ENCODE measurements at places on chromosomes 16 and 17. TPM values are rescaled to one million over a fixed set of nuclear protein-coding genes. Genes with fewer than 3 reads are reported as not detected.

DNA sequence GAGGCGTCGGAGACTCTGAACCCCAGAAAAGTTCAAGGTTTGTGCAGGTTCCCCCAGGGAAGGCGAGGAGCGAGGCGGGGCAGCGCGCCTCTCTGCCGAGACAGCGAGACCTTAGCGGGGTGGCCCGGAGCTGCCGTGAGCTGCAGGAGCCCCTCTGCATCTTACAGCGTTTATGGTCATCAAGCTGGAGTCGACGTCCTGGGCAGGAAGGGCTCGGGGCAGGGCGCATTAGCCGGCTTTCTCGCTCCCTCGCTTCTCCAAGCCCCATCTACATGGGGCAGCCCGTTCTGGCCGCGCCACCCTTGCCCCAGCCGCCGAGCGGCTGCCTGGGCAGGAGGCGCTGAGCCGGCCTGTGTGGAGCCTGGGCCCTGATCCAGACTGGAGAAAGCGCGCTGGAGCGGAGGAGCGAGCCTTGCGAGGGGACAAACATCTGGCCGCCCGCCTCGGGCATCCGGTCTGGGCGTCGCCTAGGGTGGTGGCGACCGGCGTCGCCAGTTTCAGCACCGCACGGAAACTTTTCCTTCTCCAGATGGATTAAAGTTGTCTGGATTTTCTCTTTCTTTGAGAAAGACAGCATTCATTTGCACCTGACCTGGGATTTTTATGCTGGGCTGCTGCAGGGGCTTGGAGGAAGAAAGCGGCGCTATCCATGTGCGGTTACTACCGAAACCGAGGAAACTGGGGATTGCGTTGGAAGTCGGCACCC is 750 bp downstream of the TMEM132E start:
- DNase-seq: no peak

- no peak for DNase-seq
Measured at GRCh38 chr16:64712026-64712425, 409.8 kb downstream of the CDH11 start.

DNA sequence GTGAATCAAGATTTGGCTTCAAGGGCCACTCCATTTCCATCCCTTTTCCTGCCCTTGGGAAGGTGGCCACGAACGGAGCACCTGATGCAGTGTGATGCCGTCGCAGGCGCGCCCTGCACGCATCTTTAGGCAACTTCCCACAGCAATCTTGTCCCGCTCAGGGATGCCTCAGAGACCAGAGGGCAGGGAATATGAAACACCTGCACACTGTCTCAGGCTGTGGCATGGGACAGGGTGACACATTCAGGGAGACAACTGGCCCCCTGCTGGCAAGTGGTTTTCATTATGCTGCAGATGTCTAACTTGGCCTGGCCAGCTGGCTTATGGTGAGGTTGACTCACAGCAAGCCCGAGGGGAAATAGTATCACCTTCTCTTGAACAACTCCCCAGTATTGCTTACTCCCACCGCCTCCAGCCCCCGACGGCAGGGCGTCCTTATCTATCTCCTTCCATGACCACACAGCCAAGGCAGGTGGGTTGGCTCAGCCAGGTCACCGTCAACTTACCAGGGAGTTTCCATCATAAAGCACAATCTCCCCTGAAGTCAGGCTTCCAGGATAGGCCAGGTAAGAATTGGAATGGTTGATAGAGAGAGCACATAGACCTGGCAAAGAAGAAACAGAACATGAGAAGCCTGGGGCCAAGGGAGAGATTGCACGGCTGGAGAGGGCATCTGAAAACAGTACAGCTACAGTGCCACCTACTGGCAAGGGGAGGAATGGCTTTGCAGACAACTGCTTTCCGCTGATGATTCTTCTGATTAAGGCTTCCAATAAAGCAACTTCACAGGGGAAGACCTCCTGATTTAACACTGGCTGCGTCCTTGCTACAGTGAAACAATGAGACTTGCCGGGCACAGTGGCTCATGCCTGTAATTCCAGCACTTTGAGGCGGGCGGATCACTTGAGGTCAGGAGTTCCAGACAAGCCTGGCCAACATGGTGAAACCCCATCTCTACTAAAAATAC is 21.1 kb downstream of the WIPI1 start:
- peak; percentile 83 for DNase-seq

ETV4 gene
- total RNA-seq: not detected

DNA sequence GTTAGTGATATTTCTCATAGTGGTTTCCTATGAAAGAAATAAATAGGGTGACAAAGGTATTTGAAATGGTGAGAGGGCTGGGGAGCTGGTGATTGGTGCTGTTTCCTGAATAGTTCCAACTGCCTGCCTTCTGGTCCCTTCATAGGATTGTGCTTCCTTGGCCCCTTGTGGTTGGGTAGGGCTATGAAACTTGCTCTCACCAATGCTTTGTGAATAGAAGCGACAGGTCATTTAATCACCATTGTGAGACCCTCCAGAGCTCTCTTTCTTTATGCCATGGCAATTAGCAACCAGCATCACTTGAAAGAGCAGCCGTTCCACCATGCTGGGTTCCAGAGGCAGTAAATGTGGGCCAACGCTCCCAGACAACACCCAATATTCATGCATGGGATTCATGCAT is 23.7 kb upstream of the WWOX start:
- DNase-seq: no peak

DNA sequence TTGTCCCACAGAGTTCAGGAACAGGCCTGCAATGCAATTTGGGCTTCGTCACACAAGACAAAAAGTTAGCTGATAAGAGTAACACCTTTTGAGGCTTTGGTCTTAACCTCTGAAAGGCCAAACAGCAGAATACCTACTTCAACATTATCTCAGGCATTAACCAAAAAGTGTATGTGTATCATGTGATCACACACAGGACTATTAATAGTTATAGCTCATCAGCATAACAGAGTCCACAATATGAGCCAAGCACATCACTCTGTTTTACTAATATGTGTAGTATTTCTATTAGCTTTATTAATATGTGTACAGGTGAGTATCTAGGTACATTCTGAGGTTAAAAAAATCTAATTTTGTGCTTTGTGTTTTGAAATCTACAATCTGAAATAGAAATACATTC is 30.8 kb downstream of the MYO1D start:
- DNase-seq: no peak

DNA sequence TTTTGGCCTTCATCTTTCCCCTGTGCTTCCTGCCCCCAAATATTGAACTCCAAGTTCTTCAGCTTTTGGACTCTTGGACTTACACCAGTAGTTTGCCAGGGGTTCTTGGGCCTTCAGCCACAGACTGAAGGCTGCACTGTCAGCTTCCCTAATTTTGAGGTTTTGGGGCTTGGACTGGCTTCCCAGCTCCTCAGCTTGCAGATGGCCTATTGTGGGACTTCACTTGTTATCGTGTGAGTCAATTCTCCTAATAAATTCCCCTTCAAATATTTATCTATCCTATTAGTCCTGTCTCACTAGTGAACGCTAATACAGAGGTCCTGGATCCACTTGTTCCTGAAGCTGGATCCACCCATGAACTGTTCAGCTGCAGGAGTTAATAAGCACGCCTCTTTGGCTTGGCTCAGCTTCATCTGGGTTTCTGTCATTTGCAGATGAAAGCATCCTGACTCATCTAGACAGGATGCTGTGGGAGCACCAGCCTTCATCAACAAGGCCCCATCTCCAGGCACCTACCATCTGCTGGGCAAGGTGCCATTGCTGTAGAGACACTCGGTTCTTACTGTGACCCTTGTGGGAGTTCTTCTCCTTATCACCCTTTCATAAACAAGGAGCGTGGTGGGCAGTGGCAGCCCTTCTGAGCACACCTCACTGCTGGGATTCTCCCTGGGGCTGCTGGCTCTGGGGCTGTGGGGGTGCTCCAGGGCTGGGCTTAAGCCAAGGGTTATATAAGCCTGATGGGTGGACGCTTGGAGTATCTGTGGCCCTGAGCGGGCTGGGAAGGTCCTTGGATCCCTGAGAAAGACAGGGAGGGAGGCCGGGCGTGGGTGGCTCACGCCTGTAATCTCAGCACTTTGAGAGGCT is 23.1 kb downstream of the LAT start:
- DNase-seq: peak; percentile 66

GRCh38 chr16:10683170-10683569 is 11.6 kb downstream of the TEKT5 start:
- no peak for DNase-seq

- DNase-seq: no peak
Measured at GRCh38 chr17:32489320-32490100, 2.7 kb downstream of the CDK5R1 start.
